Activated CD4-positive, alpha-beta T cell treated with anti-CD3 and anti-CD28 coated beads for 24 hours (primary cell): ENCODE measurements at places on chromosomes 7 and 10.

DNA sequence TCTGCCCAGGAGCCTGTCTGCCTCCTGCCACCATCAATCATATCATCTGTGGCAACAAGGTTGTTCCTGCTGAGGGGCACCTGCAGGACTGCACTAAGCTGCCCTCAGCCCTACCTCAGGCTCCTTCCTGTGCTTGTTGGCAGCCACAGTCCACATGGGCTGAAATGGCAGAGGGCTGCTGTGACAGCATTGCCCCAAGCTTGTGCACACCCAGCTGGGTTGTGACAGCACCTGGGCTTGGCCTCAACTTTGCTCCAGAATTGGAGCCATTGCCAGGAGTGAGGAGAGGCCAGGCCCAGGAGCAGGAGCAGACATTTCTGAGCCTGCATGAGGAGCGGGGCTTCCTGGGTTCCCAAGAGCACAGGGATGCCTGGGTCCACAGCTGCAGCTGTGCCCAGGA lies 340.9 kb upstream of the CHRM2 start:
- DNase-seq = no peak

GRCh38 chr10:116096526-116096925 lies 176.5 kb downstream of the GFRA1 start:
- no peak for DNase-seq

- DNase-seq = no peak
These were observed 183.0 kb upstream of the KCND2 start for GRCh38 chr7:120089968-120090367.

DNA sequence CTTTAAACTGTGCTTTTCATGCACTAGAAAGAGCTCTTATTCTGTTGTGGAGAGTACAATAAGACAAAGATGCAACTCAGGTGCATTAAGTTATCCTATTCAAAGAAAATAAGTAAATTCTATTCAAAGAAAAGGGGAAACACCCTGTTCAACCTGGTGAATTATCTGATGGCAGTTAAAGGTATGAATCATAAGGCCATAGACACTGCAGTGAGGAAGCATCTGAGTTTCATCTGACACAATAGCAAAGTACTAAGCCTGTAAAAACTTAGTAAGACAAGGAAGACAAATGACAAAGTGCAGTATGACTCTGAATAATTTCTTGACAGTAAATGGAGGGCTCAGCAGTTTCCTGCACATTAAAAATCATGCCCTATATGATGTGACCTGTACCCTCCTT lies 91.0 kb upstream of the LRRTM3 start:
- no peak for DNase-seq

DNA sequence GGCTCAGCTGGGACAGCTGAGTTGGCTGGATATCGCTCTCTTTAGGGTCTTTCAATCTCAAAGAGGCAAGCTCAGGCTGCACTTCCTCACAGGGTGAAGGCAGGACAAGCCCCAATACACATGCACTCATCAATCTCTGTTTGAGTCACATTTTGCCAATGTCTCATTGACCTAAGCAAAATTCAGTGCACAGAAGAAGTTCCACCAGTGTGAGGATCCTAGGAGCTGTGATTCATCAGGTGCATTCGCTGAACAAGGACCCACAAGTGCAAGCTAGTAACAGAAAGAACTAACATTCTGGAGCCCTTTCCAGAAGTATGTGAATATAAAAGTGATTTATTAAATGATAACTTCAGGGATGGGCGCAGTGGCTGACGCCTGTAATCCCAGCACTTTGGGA lies 477.2 kb downstream of the GPAM start:
- DNase-seq = no peak

DNA sequence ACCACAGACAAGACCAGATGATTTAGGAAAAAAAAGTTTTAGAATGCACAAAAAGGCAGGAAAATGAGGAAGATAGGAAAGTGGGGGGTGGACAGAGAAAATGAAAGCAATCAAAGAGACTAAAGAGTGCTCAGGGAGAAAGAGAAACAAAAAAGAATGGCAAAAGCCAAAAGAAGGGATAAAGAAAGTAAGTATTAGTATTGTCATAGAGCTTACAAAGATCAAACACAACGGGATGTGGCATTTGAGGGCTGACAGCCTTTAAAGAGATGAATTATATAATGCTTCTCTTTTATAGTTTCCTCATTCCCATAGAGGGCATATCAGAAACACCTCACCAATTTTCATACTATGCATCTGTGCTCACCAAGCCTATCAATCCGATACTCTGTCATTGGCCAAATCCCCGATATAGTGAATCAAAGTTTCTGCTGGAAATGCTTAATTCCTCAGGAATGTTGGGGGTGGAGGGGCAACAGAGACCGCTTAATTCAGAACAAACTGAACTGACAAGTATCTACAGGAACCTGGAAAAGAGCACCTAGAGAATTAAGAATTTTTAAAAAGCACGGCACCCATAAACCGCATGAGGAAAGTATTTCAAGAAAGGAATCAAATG lies 2.7 kb downstream of the COG5 start:
- DNase-seq = no peak

DNA sequence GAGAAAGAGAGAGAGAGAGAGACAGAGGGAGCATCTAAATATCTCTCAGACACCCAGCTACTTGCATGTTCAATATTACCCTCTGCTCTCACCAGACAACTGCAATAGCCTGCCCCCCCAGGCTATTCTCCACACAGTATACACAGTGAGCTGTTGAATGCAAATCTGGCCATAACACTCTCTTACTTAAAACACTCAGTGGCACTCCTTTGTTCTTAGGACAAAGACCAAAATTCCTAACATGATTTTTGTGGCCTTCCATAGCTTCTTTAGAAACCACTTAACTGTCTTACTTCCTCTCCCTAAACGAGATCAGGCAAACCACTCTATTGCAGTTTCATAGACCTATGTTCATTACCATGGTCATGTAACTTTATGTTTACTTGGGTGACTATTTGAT lies 903.6 kb upstream of the AUTS2 start:
- no peak for DNase-seq

GRCh38 chr10:110793128-110793812 lies 78.5 kb upstream of the PDCD4 start:
- no peak for DNase-seq

- no peak for DNase-seq
These were observed 89.1 kb downstream of the CDK6 start for GRCh38 chr7:92747041-92747835.

DNA sequence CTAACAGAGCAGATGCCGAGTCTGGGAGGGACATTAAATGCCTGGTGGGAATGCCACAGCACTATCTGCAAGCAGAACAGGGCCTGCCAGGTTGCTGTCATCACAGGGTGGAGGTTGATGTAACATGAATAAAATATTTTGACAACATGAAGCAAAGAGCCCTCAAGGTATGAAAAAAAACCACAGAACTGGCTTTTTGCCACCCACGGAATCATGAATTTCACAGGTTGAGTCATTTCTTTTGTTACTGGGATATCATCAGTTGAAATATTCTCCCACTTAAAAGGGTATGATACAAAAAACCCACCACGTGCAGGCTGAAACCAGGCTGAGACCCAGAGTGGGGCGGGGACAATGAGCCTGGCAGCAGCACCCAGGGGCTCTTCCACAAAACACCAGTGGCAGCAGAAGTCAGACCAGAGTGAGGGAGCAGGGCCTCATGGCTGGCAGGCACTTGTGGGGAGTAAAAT lies 220.1 kb downstream of the TNS3 start:
- DNase-seq = peak; percentile 13

DNA sequence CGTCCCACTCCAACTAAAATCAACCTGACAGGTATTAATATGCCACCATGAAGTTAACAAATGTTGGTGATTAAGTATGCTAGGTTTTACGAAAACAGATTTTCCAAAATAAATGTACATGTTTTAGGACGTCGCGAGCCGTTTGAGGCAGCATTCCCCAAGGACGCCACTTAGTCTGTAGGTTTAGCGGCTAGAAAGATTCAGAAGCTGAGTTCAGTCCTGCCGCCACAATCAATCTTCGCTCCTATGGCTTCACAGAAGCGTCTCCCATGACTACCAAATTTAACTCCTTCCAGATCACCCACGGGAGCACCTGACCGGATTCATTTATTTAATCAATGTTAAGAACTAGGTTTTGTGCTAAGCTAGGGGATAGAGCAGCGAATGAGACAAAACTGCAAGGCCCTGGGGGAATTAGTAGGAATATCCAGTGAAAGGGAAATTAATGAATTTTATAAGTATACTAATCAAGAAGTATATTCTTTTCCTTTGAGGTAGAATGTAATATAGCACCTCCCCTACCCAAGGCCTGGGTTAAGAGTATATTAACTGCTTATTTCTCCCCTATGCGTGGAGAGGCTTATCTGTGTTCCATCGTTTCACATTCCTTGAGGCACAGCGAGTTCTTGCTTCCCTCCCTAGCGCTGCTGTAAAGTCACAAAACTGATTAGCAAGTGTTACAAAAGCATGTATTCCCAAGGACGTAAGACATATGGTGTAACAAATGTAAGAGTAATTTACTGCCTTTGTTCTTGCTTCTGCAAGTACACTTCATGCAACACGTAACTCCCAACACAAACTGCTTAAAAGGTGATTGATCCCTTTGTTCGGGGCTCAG lies 994 bp upstream of the CYP51A1 start:
- DNase-seq = no peak

DNA sequence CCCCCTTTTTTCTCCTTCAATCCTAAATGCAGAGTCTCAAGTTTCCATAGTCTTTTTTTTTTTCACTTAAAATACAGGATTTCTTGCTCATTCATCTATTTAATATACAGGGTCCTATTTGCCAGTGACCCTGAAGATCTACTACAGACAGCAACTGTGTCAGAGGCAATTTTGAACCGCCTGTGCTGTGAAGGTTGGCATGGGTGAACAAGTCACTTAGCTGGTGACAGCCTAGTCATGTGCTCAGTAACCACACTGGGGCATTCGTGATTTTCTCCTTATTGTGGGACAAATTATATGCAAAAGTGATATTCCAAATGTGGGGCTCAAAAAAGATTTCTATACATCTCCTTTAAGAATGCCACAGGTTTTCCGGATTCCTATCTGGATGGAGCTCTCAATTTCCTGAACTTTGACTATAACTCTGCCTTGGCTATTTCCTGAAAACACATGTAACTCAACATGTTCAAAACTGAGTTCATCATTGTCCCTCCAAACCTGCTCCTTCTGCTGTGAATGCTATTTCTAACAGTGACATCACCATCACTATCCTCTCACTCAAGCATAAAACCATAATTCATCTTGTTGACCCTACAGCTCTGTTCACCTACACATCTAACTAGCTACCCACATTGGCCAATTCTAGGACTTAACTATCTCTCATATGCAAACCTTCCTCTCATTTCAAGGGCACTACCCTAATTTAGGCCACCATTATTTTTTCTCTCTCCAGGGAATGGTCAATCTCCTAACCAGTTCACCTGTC lies 36.7 kb downstream of the CDK6 start:
- DNase-seq = no peak

DNA sequence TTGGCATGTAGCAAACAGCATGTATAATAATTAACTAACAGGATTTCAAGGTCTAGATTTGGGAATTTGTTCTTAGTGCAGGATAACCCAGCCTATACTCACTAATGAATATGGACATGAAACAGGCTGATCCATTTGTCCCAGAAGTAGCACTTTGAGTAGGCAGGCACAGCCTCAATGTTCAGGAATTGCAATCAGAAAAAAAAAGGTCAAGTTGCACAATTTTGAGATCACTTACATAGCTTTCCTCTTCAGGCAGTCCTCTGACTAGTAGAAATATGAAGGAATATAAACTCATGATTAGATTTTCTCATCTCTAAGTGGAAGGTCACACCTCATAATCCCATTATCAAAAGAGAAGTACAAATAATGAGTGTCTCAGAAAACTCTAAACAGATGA lies 921.4 kb upstream of the CELF2 start:
- DNase-seq = no peak

DNA sequence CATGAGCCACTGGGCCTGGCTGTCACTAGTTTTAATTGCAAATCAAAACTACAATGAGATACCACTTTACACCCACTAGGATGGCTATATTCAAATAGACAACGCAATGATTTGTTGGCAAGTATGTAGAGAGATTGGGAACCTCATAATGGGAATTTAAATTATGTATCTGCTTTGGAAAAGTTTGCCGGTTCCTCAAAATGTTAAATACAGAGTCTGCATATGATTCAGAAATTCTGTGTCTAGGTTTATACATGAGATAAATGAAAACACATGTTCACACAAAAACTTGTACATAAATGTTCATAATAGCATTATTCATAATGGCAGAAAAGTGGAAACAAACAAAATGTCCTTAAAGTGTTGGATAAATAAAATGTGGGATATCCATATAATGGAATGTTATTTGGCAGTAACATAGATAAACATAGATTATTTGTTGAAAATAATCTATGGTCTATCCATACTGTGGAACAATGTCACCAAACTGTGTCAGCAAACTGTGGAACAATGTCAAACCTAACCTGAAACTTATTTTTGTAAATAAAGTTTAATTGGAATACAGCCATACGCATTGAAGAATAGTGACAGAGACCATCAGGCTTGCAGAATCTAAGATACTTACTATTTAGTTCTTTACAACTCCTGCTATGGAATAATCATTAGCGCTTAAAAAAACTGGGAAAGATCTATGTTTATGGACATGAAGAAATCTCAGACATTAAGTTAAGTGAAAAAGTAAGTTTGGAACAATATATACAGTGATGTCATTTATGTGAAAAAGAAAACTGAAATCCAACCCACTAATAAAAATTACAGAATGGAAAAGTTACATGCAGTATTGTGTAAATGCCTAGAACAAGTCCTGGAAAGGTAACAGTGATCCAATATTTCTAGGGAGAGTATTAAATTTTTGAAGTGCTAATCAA lies 70.9 kb downstream of the CCDC7 start:
- DNase-seq = no peak

- DNase-seq = no peak
These were observed 156.2 kb downstream of the RAPGEF5 start for GRCh38 chr7:22200777-22201176.

- DNase-seq = no peak
These were observed 257.1 kb downstream of the CDK14 start for GRCh38 chr7:90853205-90853604.

DNA sequence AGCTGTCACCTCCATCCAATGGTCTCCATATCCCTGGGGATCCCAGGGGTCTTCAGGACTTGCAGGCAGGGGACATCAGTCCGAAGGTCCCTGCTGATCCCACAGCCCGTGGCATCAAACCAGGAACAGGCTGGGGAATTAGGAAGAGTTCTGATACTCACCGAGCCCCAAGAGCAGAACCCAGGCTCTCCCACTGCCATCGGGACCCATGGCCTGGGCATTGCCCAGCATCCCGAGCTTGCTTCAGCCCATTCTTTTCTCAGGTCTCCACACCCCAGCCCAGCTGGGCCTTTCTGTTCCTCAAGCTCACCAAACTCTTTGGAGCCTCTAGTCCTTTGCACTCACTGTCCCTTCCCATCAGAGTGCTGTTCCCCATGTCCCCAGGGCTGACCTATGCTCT lies 280.9 kb downstream of the GRID1 start:
- DNase-seq = no peak

DNA sequence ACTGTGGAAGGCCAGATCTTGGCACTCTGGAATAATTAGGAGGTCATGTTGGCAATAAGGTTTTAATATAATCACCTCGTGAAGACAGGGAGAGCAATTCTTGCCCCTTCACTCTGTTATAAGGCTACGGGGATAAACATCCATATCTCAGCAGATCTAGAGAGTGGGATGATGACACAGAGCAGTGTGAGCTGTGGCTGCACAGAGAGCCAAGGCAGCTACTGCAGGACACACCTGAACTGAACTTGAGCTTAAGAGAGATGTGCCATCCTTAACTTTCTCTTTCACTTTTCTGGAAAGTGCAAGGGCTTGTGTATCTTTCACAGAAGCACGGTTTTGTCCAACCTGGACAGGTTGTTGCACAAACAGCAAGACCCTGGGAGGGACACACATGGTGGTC lies 174.7 kb downstream of the GATA3 start:
- DNase-seq = no peak

GRCh38 chr10:3568983-3569382 lies 216.0 kb downstream of the KLF6 start:
- DNase-seq = no peak
